ENCODE measurements at places on chromosomes 3 and 15.
A peak's percentile ranks its signal among the peaks of the same experiment; 100 is the strongest.

DNA sequence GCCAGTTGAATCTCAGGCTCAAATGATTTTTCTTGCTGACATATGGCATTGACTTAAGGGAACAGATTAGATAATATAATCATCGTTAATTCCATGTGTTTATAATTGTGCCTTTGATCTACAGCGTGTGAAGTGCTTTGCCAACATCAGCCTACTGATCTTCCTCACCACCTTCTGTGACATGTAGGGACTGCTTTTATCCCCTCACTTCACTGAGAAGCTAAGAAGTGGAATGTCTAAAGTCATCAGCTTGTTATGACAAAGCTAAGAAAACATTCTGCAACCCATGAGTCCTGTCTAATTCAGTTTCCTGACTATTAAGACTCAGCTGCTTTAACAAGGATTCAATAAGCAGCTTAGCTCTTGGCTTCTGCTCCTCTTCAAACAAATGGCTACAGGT is 106.0 kb downstream of the MYH15 start:
- peak; percentile 58 for DNase-seq

DNA sequence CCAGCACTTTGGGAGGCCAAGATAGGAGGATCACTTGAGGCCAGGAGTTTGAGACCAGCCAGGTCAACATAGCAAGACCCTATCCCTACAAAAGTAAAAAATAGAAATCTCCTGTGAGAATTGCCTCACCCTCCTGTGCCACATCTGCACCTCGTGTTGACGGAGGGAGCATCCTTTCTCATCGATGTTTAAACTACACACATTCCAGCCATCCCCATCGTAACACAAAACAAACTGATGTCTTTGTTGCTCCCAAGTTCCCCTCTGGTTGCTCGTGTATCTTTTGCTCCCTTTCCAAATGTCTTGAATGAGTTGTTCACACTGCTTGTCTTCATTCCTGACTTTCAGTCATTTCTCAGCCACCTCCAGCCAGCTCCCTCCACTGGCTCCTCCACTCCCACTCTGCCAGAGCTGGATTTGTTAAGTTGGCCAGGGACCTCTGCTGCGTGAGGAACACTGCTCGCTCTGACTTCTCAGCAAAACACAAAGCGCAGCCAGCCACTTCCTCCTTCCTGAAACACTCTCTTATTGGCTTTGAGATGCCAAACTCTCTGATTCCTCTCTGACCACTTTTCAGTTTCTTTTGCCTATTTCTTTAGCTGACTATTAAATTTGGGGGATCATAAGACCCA is 53.6 kb upstream of the ATP13A3 start:
- DNase-seq, result no peak

DNA sequence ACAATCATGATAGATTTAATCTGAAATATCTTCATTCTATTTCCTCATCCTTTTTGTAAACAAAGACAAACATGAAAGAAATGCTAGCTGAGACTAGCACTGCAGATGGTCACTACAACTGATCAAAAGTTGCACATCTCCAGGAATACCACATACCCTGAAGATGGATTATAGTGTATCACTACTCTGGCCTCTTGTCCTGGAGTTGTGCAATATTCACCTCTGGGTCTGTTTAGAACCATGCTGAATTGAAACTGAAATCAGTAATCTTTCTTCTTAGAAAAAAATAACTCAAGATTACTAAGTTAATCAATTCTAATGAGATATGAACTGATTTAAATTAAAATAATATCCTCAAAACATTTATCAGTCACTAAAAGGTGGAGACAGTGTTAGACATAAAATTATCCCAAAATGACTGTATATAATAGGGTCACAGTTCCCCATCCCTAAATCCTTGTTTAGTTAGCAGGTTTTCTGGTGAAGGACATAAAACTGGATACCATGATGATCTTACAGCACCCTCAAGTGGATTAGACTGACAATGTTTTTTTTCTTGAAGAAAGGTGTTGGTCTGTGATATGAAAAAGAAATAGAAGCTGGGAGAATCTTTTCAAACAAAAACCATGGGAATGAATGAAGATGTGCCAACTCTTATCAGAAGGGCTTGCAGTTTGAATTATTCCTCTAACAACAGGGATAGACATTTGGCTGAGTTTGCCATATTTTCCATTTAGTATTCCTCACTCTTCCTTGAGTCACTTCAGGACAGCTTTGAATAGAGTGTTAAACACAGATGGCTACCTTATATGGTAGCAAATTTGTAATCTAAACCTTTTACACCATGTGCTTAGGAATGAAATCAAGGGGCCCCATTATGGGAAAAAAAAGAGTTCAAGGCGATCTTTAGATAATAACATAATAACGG is 7.1 kb upstream of the TTC14 start:
- peak; percentile 47 for DNase-seq

- peak; percentile 55 for DNase-seq
Observed at GRCh38 chr3:32569540-32570420, 878 bp downstream of the DYNC1LI1 start.

DNA sequence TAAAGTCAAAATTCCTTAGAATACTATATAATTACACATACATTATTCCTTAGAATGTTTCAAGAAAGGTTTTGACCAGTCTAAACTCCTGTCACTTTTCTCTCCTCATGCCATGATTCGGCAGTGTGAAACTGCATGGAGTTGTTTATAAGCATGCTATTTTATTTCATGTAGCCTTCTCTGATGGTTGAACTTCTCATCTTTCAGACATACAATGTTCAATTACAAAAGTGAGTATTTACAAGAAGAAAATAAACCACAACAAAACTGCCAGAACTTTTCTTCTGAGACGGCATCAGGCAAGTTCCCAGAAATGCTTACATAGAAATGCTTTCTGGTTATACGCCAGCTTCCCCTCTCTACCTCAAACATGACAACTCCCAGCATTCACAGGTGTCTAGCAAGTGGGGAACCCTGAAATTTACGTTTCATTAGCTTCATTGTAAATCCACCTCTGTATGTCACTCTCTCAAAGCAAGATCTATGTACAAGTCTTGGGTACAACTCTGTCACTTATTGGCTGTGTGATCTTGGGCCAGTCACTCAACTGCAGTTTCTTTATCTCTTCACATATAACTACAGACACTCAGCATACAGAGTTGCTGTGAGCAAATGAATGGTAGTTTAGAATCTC is 42.7 kb downstream of the HDGFL3 start:
- DNase-seq, result no peak

- peak; percentile 67 for DNase-seq
Observed at GRCh38 chr3:192851821-192852372, 65.8 kb downstream of the MB21D2 start.

- no peak for DNase-seq
Observed at GRCh38 chr3:140085001-140085400, 150.0 kb downstream of the CLSTN2 start.

DNA sequence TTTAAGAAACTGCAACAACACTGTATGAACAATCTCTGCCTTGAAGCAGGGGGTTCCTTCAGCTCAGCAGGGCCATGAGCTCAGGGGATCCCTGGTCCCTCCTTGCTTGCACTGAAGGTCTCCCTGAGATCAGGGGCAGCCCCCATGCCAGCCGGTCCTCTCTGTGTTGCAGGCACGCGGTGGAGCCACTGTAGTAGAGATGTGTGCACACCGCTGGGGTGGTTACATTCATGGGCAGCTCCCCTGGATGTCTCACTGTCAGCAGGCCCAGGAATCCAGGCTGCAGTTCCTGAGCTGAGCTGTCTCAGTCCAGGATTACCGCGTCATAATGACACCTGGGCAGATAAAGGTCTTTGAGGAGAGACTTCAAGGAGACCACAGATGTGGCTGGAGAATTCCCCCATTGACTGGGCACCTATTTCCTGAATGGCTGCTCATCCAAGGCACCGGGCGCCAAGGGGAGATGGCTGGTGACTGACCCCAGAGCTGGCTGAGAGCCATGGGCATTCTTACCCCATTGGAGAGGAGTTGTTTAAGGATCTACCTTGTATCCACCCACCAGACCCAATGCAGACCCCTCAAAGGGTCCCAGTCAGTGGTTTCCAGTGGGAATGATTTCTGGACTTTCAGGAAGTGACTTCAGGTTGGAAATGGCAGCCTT is 10.4 kb upstream of the KLF13 start:
- DNase-seq, result no peak

DNA sequence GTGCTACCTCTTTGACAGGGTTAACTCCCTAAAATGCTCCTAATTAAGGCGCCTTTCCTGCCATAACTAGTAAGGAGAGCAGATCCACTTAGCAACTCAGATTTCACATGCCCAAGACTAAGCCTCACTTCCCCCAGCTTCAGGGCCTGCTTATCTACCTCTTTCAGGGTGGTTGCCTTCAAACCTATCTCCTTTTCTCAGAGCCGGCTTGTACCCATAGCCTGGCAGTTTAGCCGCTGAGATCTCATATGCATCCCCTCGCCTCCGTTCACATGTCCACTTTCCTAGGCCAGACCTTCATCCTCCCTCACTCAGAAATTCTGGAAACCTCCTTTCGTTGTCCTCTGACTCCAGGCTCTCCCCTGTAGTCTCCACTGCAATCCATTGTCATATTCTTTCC is 1.0 kb upstream of the FSTL1 start:
- no peak for DNase-seq

- DNase-seq, result peak; percentile 53
Observed at GRCh38 chr3:181728470-181729340, 17.0 kb downstream of the SOX2 start.

GRCh38 chr3:97347780-97348179 is 416.8 kb upstream of the ARL6 start:
- no peak for DNase-seq

- DNase-seq, result no peak
Observed at GRCh38 chr3:88616413-88616812, 466.7 kb downstream of the C3orf38 start.

- DNase-seq, result no peak
Observed at GRCh38 chr3:167008791-167009190, 371.3 kb downstream of the ZBBX start.

GRCh38 chr3:156187146-156187769 is 66.9 kb downstream of the KCNAB1 start:
- DNase-seq, result peak; percentile 39

DNA sequence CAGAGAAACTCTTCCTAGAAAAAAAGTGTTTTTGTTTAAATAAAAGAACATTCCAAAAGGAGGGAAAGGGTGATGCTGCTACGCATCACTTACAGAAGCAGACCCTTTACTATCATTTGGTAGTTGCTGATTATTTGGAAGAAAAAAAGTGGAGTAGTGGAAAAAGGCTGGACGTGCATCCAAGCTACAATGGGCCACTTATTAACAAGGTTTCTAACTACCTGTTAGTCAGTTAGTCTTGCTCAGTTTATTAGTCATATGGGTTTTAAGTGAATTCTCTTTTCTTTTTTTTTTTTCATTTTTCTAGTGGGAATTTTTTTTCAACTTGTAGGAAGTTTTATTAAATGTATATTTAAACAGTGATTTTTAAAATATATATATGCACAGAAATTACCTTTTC is 866.0 kb downstream of the MCTP2 start:
- DNase-seq, result no peak

DNA sequence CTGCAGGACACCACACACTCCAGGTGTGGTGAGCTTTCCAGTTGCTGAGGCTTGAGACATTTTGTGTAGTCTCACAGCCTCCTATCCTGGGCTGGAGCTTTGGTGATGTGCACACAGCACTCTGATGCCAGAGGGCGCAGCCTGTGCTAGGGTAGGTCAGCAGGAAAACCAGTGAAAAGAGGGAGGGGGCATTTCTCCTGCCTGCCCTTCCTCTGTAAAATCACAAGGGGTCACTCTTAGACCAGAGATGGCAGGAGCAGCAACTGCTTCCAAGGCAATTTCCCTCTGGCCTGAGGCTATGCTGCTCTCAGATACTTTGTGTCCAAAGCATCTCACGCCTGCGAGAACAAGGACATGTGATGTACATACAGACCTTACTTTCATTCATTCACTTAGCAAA is 16.5 kb upstream of the MUSTN1 start:
- peak; percentile 40 for DNase-seq

DNA sequence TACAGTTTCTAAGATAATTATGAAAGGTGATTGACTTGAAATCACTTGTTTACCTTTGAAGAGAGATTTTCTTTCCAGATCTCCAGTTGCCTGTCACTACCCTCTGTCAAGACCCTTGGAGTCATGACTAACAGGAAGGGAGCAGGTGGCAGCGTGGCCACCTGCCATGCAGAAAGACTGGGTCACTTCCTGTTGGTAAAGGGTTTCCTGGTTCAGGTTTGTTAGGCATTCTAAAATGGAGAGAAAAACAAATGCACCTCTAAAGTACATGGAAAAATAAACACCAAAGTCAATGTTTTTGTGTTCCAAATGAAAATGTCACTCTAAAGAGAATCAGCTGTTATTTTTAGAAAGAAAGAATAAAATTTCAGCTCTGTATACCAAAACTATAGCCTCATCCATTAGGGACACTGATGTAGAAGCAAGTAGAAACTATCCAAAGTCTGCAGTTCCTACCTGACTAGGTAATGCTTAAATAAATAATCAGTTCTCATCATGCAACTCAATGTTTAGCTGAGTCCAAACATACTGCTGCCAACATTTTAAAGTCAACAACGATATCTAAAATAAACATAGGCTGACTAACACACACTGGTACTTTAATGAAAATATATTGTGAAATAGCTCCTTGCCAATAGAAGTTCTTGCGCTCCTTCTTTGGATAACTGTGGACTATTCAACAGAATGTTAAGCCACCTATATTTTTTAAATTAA is 23.9 kb upstream of the TM4SF1 start:
- DNase-seq, result no peak

- DNase-seq, result no peak
Observed at GRCh38 chr15:88902221-88902835, 7.0 kb upstream of the HAPLN3 start.

All from fibroblast of skin of scalp (primary cell).